ENCODE measurements at places on chromosomes 1 and 21.

DNA sequence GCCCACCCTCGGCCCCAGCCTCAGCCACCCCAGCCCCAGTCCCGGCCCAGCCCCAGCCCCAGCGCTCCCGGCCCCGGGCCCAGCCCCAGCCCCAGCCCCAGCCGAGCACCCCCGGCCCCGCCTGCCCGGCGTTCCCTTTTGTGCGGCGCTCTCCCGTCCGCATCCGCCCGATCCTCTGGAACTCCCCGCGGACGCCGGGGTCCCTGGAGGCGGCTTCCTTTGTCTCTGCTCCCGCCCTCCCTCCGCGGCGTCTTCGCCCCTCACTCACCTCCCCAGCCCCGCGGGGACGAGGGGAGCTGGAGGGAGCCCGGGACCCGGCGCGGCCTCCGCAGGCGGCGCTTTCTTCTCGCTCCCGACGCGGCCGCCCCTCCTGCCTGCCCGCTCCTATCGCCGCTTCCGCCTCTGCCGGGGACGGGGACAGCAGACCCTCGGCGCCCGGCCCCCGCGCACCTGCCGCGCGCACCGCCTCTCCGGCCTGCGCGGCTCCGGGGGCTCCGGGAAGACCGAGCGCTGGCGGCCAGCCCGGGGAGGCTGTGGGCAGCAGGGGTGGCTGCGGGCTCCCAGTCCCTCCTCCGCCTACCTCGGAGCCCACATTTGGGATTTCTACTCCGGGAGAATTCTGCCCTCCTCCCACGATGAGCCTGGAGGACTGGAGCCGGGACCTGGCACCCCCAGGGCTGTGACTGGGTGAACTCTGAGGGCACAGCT, 14.0 kb downstream of the AGRN start:
- no peak for DNase-seq

DNA sequence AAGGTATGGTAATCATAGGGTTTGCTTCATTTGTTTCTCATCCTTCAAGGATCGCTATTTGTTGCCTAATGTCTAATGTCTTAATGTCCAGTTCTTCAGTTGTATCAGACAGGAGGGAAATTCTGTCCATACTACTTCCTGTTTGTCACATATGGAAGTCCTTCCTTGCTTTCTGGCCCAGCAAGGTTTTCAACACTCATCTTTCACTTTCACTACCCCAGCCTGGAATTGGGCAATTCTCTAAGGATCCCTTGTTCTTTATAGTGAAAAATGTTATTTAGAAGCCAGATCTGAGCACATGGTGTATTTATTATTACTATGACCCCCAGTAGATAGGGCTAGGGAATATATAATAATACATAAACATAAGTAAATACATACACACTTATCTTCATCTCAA, 50.6 kb upstream of the SLC35A3 start:
- DNase-seq, result no peak

GRCh38 chr1:35587736-35588135, 14.6 kb downstream of the TFAP2E start:
- DNase-seq, result no peak

- peak; percentile 49 for DNase-seq
Observed at GRCh38 chr1:243345205-243345604, 89.4 kb downstream of the SDCCAG8 start.

DNA sequence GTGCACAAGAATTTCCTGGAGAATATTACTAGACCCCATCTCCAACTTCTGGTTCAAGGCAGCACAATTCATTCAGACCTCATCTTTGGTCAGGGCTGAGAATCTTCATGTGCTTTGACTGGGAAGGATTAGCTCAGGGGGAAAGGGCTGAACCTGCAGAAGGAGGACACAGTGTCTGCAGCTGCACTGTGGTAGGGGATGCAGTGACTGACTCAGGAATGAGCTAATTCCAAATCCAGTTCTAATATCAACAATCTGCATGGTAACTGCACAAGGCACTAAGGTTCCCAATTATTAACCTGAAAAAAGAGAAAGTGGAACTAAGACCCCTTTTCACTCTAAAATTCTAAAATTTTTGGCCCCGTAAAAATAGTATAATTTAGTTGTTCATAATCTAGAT, 31.6 kb downstream of the TTLL7 start:
- DNase-seq, result no peak

GRCh38 chr1:209208648-209209047, 374.9 kb upstream of the CAMK1G start:
- no peak for DNase-seq

DNA sequence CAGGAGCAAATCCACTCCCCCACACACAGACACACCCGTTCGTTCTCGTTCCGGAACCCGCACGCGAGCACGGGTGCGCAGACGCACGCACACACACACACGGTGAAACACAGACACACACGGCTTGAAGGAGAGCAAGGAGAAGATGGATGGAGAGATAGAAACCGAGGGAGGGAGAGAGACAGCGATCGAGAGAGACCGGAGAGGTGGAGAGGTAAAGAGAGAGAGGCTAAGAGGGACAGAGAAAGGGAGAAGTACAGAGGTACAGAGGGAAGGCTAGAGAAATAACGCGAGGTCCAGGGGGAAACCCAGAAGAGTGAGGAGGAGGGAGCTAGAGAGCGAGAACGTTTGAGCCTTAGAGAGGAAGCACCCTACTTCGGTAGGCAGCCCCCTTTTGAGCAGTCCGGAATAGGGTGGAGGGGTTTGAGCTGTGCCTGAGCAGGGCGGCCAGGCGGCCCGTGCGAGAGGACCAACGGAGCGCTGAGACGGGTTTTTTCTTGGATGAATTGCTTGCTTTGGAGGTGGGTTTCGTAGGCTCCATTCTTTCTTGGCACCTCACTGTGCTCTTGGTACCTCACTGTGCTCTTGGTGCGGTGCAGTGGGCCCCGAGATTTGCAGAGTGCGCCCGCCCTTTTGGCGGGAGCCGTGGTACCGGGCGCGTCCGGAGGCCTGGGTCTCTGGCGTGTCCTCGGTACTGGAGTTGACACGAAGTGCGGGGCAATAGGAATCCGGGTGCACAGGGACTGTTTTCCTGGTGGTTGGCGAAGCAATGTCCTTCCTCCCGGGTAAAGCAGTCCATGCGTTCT, 88.4 kb upstream of the RHOU start:
- peak; percentile 5 for DNase-seq

DNA sequence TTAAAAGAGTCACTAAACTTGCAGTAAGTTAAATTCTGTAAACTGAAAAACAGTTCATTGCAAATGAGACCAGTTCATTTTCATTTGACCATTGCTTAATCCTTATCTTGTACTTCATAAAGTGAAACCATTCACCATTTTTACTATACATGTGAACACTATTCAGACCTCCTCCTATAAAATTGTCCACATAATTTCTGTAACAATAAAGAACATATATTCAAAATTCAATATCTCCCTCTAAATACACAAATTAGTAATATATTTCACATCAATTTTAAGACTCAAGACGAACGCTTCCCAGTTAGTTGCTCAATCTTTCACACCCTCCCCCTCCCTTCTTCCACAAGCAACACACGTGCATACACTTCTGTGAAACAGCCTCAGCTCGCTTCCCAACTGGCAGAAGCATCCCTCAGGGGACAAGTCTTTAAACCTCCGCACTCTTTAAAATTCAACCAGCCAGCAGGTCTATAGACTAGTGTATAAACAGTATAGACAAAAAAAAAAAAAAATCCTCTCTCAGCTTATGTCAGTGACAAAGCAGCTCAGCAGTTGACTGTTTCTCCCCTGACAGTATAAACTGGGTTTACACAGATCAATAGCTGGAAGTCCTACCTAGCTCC, 99.6 kb downstream of the DENND1B start:
- DNase-seq, result no peak

GRCh38 chr1:40802742-40803113, 19.1 kb downstream of the KCNQ4 start:
- DNase-seq, result no peak

- DNase-seq, result no peak
Observed at GRCh38 chr1:218851586-218851985, 322.1 kb upstream of the LYPLAL1 start.

DNA sequence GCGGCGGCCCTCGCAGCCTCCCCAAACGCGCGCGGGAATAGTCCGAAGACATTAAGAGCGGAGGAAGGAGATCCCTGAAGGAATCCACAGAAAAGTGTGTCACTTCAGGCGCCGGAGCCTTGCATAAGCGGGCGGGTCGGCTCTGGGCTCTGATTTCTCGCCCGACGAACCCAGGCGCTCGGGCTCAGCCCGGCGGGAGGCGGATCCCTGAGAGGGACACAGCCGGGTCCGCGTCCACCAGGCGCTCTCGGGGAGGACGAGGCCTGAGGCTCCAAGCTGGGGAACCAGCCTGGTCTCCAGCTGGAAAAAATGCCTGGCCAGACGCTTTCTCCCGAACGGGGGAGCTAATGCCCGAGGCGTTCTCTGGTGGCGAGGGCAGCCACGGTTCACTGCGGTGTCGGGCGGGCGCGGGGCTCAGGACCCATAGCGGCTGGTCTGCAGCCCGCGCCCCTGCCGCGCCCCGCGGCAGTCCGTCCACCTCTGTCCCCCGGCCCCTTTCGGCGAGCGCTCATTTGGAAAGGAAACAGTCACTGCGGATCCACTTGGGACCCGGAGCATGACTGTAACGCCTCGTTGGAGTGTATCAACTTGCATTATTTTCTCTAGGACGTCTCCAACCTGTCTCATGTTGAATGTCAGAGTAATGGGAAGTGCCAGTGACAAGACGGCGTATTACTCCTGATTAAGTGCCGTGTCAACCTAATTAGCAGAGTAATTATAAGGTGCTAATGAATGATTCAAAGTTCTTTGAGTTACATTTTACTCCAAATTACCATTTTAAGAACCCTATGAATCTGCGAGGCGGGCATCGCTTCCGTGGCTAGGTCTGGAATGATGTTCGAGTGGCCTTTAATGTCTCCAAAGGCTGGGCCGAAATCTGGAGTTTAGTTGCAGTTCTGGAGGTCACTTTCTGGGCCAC, 1.6 kb upstream of the BARHL2 start:
- DNase-seq, result no peak

- peak; percentile 67 for DNase-seq
Observed at GRCh38 chr1:24864370-24864777, 65.7 kb downstream of the RUNX3 start.

- no peak for DNase-seq
Observed at GRCh38 chr1:27672750-27673112, 739 bp upstream of the IFI6 start.

GRCh38 chr1:167797015-167797414, 75.2 kb downstream of the MPZL1 start:
- peak; percentile 70 for DNase-seq

DNA sequence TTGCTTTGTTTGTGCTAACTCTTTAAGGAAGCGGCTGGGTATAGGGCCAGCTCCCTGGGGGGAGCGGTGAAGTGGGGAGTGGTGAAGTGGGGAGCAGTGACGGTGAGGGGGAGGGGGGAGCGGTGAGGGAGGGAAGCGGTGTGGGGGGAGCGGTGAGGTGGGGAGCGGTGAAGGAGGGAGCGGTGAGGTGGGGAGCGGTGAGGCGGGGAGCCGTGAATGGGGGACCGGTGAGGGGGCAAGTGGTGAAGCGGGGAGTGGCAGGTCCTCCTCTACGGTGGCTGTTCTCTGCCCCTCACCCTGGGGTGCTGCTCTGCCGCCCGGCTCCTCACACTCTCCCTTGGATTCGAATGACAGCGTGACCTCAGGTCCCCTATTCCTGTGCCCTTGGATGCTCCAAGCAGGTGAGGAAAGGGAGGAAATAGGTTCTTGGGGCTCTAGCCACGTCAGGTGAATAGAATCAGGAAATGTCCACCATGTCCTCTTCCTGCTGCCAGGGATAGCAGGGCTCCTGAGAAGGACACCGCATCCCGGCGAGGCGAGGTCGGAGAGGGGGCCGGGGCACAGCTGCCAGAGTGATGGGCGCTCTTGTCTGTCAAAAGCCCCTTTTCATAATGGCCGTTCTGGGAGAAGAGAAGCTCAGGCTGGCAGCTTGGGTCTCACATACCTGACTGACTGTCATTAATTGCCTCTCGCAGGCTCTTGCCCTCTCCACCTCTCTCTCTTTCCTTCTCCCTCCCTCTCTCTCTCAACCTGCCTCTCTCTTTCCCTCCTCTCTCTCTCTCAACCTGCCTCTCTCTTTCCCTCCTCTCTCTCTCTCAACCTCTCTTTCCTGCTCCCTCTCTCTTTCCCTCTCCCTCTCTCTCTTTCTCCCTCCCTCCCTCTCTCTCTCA, 134.2 kb downstream of the PGBD5 start:
- DNase-seq, result no peak

DNA sequence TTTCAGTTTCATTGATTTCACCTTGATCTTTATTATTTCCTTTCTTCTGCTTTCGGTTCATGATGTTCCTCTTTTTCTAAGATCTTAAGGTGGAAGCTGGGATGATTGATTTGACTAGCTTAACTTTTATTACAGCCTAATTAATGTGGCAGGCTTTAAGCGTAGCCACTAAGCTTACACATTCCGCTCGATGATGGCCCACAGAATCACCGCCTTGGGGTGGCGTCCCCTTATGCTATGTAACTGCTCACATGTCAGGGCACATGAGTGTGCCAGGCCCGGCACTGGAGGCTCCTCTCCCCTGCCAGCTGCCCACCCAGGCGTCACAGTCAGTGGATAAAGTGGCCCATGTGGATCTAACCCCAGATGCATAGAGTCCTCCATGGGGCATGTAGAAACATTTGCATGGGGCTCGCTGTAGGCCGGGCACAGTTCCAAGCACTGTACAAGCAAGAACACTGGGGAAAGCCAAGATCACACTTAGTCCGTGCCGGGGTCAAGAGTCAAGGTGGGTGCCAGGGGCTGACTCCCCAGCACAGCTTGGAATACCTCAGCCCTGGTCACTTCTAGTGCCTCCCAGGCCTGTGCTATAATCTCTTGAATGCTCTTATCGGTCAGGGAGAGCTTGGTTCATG, 41.7 kb downstream of the PKNOX1 start:
- no peak for DNase-seq

- peak; percentile 77 for DNase-seq
Observed at GRCh38 chr1:51569284-51570062, 47.4 kb upstream of the OSBPL9 start.

GRCh38 chr1:59288046-59288445, 8.8 kb upstream of the FGGY start:
- no peak for DNase-seq

- DNase-seq, result peak; percentile 99
Observed at GRCh38 chr1:16248603-16249516, 11.9 kb upstream of the CPLANE2 start.

DNA sequence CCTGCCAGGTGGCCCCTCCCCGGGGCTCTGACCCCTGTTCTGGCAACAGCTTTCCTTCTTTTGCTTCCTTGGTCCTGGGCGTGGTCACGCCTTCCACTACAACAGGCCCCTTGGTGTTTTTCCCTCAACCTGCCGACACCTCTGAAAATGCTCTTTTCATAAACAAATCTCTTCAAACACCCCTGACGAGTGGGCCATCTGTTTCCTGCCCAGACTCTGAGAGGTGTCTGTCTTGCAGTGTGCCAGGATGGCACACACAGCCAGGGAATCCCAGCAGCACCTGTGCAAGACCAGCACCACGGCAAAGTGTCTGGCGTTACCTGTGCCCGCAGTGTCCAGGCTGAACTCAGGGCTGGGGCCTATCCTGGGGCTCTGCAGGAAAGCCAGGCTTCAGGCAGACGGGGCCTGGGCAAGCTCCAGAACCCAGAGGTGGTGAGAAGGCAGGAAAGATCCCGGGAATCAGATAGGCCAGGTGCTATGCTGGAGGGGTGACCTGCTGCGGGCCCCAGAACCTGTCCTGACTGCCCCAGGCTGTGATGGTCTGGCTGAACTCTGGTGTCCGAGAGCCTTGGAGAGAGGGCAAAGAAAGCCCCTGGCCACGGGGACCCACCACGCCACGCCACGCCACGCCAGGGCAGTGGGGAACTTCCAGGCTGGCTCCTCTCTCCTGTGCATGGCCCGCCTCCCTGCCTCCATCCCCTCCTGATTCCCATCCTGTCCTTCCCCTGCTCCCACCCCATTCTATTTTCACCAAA, 88.9 kb downstream of the SIK1 start:
- DNase-seq, result no peak

Measured in endothelial cell of umbilical vein (primary cell).